ENCODE measurements at places on chromosomes 7 and 10. TPM values are rescaled to one million over a fixed set of nuclear protein-coding genes. Genes with fewer than 3 reads are reported as not detected.

DNA sequence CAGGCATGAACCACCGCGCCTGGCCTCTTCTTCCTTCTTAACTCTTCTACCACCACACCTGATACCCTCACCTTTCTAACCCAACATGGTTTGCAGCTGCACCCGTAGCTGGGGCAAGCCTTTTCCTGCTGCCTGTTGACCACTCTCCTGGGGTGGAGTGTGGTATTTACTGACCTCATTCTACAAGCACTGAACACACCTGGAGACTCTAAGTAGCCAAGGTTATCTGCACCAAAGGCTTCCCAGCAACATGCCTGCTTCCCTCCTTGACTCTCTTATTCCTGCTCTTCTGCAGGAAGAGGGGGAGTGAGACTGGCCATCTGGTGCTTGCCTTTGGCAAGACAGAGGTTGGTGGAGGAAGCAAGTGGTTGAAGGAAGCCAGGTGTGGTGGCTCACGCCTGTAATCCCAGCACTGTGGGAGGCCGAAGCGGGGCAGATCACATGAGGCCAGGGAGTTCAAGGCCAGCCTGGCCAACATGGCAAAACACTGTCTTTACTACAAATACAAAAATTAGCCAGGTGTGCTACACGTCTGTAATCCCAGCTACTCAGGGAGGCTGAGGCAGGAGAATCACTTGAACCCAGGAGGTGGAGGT is 10.1 kb downstream of the ACTR1A start:
- DNase-seq: peak; percentile 9

DNA sequence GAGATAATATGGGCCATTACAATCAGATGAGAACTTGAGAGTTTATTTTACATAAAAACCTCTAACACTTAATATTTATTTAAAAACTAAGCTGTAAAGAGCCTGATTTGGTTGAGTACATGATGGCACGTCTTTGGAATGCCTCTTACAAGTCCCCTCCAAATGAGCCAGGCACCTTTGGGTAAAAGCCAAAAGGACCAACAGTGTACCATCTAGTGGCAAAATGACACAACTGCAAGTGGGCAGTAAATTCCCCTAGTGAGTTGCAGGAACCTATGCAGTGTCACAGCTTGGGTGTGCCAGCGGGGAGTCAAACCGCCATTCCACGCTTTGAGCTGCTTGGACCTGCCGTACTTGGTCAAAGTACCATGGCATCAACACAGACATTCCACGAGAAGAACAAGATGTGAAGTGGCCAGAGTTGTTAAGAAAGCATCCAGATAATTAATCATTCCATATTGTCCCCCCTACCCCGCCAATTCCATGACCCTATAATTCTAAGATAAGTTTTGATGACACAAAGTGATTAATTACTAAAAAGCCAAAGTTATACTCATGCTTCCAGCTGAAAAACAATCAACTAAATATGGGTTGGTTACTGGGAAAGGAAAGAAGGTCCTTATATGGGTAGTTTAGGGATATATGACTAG is 115.2 kb downstream of the SORBS1 start:
- DNase-seq: peak; percentile 74

DNA sequence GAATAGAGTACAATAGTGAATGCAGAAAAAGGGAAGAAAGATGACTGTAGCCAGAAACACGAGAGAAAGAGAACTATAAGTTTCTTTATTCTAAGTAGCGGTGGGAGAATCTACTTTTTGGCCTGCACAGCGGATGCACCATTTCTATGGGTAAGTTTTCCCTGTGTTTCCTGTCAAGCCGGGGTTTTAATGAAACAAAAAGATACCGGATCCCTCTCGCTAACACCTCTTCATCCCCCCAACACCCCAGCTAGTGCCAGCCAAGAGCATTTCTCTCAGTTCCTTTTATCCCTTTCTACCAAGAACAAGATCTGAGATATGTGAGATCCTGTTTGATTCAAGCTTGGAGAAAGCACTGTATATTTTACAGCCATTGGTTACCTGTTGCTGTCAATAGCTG is 14.7 kb downstream of the PTPRZ1 start:
- DNase-seq: no peak

DNA sequence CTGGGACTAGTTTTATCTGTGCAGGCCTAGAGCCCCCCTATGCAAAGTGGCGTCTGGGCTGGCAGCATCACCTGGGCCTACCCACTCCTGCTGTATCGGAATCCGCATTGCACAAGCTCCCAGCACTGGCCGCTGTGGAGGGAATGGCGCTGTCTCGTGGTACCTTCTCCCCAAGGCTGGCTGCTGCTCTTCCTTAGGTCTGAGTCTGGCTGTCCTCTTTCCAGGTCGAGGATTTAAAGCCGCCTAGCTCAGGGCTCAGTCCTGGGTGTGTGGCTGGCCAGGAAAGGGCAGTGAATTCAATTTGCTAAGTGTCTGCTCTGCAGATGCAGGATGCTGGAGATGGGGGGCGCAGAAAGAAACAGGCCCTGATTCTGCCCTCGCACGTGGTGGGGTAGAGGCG is 44.7 kb downstream of the MGMT start:
- DNase-seq: no peak

GRCh38 chr10:113068178-113068890 is 118.3 kb downstream of the TCF7L2 start:
- DNase-seq: no peak

DNA sequence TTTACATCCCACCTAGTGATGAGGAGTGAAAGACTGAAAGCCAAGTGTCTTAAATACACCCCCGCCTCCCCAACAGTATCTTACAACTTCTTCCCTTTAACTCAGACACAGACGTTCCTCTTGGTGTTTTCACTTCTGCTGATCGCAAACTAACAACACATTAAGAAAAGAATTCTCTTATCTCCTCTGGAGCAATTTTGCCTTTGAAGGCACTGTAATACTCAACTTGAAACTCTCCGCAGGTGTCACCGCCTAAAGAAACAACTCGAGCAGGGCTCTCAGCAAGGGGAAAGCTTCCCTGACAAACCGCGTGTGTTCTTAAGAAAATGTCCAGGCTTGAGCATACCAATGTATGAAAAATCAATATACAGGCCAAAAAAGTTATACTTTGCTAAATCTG is 452 bp downstream of the SEMA3C start:
- DNase-seq: peak; percentile 78

DNA sequence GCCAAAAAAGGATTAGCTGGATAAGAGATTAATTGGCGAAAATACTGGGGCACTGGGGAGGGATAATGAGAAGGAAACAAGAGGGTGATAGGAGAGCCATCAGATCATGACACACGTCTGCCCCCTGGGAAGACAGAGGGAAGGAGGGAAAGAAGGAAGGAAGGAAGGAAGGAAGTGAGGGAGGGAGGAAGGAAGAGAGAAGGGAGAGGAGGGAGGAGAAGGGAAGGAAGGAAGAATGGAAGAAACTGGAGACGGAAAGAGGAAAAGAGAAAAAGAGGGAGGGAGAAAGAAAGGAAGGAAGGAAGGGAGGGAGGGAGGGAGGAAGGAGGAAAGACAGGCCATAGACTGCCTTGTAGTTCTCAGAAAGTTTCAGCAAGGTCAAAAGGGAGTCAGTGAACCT is 37.8 kb upstream of the WAC start:
- DNase-seq: no peak

GRCh38 chr7:112124061-112124766 is 82.0 kb downstream of the DOCK4 start:
- DNase-seq: no peak

DNA sequence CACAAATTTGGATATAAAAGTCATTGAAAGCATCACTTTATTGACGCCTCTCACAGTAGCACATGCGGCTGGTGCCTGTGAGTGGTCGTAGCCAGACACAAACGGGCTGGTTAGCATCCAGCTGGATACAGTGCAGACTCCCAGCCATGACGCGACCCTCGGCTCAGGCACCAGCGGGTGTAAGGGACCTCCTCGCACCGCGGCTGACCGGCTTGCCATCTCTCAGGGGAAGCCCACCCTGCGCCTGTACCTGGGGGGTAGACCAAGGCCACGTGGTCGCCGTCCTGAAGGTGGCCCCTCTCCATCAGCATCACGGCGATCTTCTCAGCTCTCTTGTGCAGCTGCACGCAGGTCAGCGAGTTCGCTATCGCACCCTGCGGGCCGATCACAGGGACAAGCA is 213.8 kb downstream of the ZMYND11 start:
- no peak for DNase-seq

DNA sequence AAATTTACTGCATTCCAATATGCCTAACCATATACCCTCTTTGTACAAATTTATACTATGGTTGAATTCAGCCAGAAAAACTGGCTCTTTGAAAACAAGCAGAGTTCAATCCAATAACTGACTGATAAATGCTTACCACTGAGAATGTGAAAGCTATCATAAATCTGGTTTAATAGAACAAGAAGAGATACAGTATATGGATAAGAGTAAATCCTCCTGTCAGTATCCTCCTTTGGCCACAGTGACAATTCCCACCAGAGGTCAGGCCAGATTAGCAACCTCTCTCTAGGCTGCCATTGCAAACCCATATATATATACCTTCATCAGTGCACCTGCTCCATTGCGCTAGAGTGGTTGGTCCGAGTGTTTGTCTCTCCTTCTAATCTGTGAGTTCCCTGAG is 647.2 kb downstream of the GRM8 start:
- no peak for DNase-seq

The EBF3 gene
- total RNA-seq: not detected

The IGF2BP3 gene
- total RNA-seq: 44.0 TPM

The PAX2 gene
- total RNA-seq: not detected

All from HT-29 (cell line).